Activated CD4-positive, alpha-beta memory T cell treated with anti-CD3 and anti-CD28 coated beads for 36 hours (primary cell): ENCODE measurements at places on chromosomes 11 and 22.

DNA sequence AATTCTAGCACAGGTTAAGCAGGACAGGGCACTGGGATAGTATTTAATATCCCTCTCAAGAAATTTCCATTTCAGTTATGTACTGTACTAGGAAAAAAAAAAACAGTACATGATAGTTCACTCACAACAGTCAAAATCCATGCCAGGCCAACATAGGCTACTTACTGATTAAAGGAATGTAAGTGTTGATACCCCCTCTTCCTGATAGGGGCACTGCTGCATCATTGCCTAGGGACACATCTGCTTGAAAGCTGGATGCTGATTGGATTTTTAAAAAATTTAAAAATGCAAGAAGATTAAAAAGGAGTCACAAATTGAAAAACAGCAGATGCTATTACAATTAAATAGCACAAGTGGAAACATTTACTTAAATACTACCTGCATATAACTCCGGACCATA lies 43.4 kb downstream of the APOL5 start:
- DNase-seq, result no peak

GRCh38 chr22:41501209-41501608 lies 32.3 kb downstream of the ACO2 start:
- DNase-seq, result peak; percentile 33

GRCh38 chr11:76640501-76640900 lies 30.0 kb downstream of the LRRC32 start:
- no peak for DNase-seq

- no peak for DNase-seq
Measured at GRCh38 chr11:134791102-134791501, 379.1 kb upstream of the B3GAT1 start.

DNA sequence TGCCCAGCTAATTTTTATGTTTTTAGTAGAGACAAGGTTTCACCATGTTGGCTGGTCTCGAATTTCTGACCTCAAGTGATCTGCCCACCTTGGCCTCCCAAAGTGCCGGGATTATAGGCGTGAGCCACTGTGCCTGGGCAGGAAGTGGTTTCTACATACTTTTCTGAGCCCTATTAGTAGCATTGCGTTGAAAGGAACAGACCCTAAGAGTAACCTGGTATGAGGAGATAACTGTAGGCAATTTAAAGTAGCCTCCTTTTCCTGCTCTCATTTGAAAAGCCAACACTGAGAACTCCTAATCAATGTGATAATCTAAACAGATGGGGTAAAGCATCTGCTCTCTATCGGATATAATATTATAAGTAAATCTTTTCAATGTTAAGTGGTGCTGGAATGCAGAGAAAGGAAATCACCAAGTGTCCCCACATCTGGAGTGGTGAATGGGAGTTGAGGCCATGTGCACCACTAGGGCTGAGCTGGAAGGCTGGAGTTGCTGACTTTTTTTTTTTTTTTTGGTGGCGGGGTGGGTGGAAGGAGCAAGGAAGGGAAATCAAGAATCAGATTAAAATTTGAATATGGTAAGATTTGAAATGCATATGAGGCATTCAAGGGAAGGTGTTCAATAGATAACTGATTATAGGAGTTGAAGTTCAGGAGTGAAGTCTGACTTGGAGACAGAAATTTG lies 20.7 kb downstream of the PDHX start:
- no peak for DNase-seq

GRCh38 chr11:69135420-69136363 lies 20.0 kb upstream of the SMIM38 start:
- DNase-seq, result no peak

DNA sequence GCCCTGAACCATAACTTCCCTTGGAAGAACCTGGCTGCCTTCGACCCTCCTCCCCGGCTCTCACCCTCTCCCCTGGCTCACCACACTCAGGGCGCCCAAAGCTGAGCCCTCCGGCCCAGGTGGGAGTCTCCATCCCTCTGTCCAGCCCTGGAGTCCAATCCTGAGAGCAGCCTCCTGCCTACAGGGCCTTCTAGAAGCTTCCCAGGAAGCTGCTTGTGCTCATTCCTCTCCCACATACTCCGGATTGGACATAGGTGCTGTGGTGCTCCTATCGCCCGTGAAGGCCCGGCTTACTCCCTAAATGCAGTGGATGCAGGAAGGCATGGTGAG lies 1332.0 kb downstream of the BRD1 start:
- DNase-seq, result no peak

DNA sequence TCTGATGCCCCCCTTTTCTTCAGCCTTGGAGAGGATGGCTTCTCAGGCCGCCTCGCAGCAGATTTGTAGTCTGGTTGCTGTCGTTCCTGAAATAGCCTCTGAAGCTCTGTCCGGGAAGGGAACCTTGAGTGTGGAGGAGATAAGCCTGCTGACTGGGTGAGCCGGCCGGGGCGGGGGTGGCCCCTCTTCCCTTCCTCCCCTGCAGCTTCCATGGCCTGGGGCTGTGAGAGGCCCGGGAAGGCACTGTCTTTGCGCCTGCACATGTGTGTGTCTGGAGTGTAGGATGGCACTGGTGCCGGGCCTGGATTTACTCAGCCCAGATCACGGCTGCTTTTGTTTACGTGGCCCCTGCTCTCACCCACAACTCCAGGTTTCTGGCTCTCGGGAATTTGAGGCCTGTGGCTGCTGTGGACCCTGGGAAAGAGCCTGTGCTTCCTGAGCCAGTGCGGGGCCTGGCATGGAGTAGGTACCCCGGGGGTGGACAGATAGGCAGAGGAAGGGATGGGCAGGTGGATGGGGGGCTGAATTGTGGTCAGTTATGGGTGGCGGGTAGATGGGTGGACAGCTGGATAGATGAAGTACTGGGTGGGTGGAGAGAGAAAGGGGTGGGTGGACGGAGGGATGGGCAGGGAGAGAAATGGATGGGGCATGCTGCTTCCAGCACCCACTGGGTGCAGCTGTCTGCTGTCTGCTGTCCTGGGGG lies 16.6 kb downstream of the KCNQ1 start:
- DNase-seq, result no peak

- peak; percentile 59 for DNase-seq
Measured at GRCh38 chr22:19120829-19121630, 1.2 kb downstream of the DGCR2 start.

DNA sequence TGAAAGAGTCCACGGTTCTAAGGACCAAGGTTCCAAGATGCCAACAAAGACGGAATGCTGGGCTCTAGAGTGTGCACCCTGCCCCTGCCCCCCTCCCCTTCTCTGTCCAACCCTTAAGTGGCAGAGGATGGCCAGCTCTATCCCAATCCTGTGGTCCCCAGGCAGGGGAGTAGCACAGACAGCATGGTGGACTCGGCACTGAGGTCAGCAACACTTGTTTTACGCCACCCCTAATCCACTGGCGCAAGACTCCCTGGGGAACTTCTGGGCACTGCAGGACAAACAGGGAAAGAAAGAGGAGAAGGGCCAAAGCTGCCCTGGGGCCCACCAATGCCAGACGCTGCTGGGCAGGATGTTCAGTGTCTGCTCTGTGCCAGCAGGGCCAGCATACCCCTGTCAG lies 18.9 kb downstream of the GDPD5 start:
- no peak for DNase-seq

GRCh38 chr11:121741351-121741760 lies 288.6 kb upstream of the SORL1-AS1 start:
- no peak for DNase-seq

DNA sequence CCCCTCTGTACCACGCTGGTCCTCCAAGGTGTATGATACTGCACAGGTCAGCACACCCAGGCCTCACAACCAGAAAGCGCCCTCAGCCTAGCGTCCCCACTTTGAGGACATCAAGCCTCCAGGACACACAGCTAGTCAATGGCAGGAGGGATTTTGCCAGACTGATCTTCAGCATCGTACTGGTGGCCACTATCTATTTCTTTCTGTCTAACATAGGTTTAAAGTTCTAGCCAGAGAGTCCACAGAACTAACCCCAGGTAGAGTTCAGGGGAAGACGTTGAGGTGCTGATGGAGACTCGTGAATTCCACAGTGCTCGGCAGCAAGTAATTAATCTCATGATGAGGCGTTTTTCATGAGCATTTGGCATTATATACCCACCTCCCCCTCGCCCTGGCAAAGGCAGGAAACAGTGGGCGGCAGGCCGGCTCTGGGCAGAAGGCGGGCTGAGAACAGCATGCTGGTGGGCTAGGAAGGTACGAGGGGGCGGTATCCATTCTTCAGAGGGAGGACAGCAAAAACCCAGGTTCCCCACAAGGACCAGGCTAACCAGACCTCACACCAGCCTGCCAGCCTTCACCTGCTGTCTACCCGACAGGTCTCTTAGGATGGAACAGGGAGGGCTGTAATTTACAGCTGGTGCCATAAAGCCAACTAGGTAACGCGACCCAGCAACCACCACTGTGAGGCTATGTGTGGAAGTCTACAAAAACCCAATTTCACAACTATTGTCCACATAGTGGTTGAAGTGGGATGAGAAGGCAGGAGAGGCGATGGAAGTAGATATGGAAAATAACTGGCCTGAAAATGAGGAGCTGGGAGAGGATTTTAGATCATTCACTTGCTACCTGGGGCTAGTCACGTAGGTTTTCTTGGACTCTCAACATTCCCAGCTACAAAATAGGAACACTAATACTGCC lies 18.5 kb downstream of the MYH9 start:
- DNase-seq, result peak; percentile 70

- no peak for DNase-seq
Measured at GRCh38 chr22:41700108-41700364, 733 bp downstream of the MEI1 start.
